ENCODE measurements at places on chromosomes 7 and 10. TPM values are rescaled to one million over a fixed set of nuclear protein-coding genes. Genes with fewer than 3 reads are reported as not detected.

The GATAD1 gene
- total RNA-seq = 27.9 TPM

The RHOBTB1 gene
- total RNA-seq = 24.8 TPM

The PMPCB gene
- total RNA-seq = 90.0 TPM

- DNase-seq = peak; percentile 91
- H3K27ac ChIP-seq = no peak overlapping the region
- peak overlapping the region; percentile 36 for H3K4me3 ChIP-seq
- H3K36me3 ChIP-seq = no peaks in the 10 kb centered on the region
- no peaks in the 10 kb centered on the region for H3K27me3 ChIP-seq
Observed at GRCh38 chr7:131692131-131692960, 135.9 kb upstream of the PODXL start.

DNA sequence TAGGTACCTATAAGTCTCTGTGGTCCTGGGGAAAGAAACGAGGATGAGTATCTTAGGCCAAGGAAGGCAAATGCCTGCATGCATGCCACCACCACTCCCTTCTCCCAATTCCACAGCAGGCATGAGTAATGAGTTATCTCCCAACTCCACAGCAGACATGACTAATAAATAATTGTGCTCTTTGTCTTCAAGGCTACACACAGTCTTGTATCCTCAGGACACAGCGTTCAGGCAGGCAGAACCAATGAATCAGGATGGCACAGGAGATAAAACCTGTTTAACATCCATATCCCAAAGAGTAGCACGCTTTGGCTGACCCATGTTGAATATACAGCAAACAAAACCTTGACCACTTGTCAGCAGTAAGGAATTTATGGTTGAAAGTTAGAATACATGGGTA, 229.7 kb upstream of the NFE2L3 start:
- H3K4me3 ChIP-seq = no peak overlapping the region
- peaks cover 5% of the 10 kb centered on the region for H3K4me1 ChIP-seq
- no peaks in the 10 kb centered on the region for H3K36me3 ChIP-seq
- no peak overlapping the region for H3K27ac ChIP-seq
- no peaks in the 10 kb centered on the region for H3K27me3 ChIP-seq

DNA sequence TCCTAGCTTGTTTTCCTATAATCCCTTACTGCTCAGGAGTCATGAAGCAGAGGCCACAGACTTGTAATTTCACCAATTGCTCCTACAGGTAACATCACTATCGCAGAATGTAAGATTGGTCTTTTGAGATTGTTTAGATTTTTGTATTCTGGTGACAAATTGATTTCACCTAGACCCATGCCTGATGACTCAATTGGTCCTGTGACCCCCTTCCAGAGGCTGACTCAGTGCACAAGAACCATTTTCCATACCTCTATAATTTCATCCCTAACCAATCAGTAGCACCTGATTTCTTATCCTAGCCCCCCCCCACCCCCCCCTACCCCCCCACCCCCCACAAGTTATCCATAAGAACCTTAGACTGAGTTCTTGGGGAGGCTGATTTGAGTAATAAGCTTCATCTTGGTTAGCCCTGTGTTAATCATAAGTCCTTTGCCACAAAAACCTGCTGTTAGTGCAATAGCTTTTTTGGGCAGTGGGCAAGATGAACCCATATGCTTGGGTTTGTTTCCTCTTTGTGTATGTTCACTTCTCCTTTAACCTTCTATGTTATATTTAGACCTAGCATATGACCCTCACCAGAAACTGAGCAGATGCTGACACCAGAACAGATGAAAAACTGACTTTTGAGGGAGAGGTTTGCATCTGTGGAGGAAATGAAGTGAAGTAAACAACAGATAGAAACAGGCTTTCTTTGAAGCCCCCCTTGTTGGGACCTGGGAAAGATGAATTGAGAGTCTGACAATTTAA, 187.1 kb downstream of the KIF20B start:
- H3K27ac ChIP-seq = no peak overlapping the region
- H3K4me3 ChIP-seq = no peak overlapping the region
- no peaks in the 10 kb centered on the region for H3K27me3 ChIP-seq
- H3K4me1 ChIP-seq = peaks cover 16% of the 10 kb centered on the region
- no peaks in the 10 kb centered on the region for H3K36me3 ChIP-seq

DNA sequence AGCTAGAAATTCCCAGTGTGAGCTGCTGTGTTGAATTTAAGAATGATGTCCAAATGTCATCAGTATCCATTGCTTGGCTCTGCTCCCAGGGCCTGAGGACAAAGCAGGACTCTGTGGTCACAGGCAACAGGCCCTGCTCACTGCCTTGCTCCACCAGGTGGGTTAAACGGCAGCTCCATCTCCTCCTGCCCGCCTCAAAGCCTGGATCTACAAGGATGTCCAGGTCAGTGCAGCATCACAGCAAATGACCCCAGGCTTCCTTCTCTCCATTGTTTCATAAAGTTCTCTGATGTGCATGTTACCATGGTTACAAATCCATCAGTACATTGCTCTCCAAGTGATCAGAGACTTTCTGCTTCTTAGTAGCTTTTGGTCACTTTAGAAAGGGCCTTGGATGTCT, 322.0 kb upstream of the ZNF32 start:
- H3K4me1 ChIP-seq = no peaks in the 10 kb centered on the region
- no peaks in the 10 kb centered on the region for H3K36me3 ChIP-seq
- DNase-seq = no peak
- H3K27me3 ChIP-seq = no peaks in the 10 kb centered on the region
